Stimulated activated CD4-positive, alpha-beta T cell treated with anti-CD3 and anti-CD28 coated beads, Interleukin-2, amount 100 ng/mL, for 4 hours (primary cell): ENCODE measurements at places on chromosomes 3 and 15.

GRCh38 chr15:96672629-96673028 lies 342.1 kb downstream of the NR2F2 start:
- DNase-seq, result no peak

- DNase-seq, result no peak
Measured at GRCh38 chr15:39400002-39400401, 180.9 kb upstream of the THBS1 start.

GRCh38 chr3:47283193-47283537 lies 421 bp downstream of the KLHL18 start:
- DNase-seq, result no peak

DNA sequence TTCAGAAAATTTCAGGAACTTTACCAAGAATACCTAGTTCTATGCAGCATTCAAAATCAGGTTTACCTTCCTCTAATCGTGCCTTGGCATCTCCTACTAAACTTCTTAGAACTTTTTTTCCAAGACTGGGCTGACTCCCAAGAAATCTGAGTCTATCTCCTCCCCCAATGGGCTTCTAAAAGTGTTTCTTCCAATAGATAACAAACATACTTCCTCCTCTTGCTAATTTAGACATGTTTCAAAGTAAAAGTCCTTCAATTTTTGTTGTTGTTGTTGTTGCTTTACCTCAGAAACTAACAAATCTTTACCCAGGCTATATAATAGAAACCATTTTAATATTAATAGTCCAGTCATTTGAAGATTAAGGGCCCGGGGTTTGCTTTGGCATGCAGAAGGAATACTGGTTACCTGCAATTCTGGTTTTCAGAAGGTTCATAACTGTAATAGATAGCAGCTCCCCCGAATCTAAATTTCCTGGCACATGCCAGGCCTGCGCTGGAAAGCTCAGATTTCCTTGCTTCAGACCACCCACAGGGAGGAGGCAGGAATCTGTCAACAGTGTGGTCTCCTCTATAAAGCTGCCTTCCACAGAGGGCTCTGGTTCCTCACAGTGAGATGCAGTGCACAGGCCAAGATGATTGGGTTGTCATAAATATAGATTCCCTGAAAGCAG lies 188.7 kb downstream of the THRB start:
- DNase-seq, result no peak

- DNase-seq, result no peak
Measured at GRCh38 chr15:82812994-82813393, 3.6 kb downstream of the WHAMM start.

DNA sequence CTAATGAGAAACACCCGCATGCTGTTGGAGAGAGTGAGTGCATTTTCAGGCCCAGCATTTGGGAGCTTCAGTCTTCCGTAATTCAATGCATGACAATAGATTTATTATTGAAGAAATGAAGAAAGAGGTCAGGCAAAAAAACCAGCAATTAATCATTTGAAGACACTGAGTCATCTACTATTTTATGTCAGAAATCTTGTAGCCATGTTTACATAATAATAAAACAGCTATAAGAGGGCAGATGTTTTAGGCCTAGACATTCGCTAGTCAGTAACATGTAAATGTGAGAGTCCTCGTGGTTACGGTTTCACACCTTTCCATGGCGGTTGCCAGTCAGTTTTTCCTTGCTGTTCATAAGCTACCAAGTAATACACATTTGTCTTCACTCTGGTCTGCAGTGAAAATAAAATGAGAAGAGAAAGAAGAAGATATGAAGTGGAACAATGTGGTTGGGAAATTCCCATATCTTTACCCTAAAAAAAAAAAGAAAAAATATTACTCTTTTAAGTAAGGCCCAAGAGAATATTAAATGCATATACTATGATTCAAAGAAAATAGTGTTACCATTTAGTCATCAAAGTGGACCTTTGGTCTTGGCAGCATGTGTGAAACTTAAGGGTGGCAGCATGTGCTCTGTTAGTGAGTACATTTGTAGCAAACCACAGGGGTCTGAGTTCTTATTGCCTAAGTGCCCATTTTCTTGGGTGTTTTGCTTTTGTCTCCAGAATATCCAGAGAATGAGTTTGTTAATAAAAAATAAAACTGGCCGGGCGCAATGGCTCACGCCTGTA lies 140.5 kb upstream of the TBL1XR1 start:
- peak; percentile 59 for DNase-seq

DNA sequence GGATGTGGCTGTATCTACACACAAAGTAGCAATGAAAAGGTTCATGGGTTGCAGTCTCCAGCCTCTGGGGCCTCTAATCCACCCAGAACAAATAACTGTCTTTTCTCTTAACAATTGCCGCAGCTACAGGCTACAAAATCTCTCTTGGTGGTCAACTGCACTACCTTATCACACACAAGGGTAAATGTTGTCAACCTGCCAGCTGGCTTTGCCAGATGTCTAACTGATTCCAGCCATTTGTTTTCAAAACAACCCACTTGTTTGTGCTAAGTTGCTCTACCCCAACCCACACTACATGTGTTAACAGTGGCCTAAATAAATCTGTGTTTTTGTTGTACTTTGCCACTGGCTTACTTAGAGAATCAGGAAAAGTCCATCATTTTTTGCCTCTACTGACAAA lies 447.3 kb downstream of the TAFA4 start:
- no peak for DNase-seq

GRCh38 chr3:130826516-130827182 lies 67.2 kb upstream of the ATP2C1 start:
- DNase-seq, result no peak

GRCh38 chr3:105867712-105868430 lies 941 bp downstream of the CBLB start:
- DNase-seq, result no peak

DNA sequence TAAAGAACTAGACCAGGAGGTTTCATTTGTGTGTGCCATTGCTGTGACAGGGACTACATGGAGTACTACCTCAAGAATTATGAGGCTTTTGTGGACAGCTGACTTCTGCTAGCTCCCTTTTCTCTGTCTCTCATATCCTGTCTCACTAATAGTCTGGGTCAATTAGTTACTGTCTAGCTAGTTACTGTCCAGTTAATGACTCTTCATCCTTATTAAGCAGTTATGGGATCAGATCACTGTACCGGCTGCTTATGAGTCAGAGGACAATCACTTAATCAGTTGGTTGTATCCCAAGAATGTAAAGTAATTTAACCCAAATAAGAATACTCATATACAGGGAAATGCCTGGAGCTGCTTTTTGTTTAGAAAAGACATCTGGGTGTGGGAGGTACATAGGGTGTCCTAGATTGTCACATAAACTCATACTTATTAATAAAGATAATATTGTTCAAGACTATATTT lies 158.0 kb downstream of the CDIN1 start:
- no peak for DNase-seq

GRCh38 chr3:54954022-54954421 lies 26.2 kb upstream of the LRTM1 start:
- DNase-seq, result no peak

GRCh38 chr15:80333261-80333660 lies 70.9 kb upstream of the ARNT2 start:
- DNase-seq, result no peak

DNA sequence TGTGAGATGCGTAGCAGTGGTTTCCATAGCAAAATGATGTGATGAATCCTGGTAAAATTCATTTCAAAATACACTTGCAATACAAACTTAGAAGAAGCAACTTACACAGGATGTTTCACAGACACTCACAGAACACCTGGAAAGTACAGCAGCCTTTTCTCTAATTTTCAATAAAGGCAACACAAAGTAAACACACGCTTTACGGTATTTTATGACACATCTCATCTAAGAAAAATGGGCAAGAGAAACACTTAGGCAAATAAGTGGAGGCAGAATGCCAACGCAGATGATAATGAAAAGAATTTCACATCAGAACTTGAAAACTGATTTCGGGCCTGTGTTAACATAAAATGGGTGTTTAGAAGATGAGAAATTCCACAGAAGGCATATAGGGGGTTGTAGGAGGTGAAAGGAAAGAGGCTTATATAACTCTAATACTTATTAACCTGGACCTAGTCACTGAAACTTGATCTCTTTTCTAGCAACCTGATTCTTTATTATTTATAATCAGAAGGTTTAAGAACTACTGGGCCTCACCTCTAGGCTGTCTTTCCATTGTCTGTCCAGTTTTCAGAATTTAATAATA lies 25.6 kb upstream of the MAP3K13 start:
- DNase-seq, result no peak

DNA sequence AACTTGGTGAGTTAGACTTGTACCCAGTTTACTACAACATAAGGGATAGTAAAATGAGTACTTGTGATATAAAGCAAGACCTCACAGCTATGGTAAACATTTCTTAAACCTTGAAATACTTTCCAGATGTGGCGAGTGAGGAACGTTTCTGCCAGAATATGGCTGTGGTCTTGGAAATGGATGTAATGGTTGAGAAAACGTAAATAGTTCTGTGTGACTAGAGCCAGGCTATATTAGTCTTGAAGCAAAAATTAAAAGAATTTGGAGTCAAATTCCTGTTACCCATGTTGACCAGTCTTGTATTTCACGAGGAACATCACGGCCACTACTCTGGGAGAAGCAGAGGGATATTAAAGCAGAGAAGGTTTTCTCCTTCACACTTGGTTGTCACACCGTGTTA lies 15.3 kb downstream of the OR4F15 start:
- no peak for DNase-seq

DNA sequence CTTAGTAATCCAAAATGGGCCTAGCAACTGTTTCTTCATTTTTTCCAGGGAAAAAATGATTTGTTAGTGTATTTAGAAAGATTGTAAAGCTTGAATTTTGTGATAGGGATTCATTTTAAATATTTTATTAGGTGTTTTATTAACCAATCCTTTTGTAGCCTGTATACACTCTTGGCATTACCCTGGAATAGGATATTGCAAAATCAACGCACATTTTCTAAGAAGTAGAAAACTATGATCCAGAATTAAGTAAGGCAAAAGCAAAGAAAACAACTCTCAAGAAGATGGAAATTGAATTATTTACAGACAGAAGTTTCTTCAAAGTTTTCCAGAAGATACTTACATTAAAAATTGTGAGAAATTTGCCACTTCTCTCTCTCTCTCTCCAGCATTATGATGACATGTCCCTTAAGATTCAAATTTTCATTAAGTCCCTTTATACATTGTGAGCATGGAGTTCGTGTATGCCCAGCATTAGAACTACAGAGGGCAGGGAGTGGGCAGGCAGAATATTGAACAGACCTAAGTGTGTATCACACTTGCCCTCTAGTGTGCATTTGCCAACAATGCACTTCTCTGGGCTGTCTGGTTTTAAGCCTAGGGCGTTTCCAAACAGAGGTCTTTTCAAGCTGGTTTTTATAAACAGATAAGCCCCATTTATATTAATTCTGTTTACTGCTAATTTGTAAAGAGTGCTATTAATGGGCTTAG lies 28.5 kb upstream of the CMSS1 start:
- DNase-seq, result no peak

DNA sequence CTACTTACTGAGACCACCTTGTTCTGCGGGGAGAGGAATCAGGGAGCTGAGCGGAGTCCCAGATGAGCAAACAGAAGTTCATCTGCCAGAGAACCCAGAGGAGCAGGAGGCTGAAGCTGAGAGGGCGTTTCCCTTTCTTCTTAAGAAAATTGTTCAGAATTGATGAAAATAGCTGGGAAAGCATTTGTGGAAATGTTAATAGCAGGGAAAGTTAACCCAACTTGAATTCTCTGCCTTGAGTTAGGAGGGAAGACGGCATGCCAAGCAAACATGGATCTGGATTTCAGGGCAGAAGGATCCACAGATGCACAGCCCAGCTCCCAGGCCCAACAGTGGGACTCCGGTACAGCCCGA lies 23.2 kb downstream of the CRABP1 start:
- no peak for DNase-seq

DNA sequence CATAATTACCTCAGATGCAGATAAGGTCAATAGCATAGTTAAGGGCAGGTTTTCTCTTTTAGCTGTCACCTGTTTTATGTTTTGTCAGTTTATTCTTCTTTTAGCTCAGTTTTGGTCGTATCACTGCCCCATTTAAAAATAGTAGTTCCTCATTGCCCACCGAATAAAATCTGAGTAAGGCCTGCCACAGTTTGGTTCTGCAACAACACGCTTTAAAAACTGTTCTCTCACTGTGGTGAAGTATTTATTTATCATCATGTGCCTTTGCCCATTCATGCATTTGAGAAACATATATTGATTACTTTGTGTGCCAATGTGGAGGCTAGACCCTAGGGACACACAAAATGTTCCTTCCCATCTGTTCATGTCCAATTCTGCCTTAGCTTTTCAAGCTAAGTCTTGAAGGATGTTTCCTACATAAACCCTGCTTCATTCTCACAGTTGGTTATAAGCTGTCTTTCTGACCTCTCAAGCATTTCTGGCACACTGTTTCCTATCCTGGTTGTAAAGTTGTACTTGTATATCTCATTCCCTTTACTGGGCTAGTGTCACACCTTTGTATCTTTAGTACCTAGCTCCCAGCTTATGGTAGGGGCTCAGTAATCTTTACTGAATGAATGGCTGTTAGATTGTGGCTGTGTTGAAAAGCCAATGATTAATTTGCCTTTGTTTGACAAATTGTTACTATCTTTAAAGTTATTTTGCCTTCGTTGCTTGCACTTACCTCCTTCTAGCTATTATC lies 23.9 kb downstream of the AKAP13 start:
- no peak for DNase-seq

GRCh38 chr3:189948724-189949045 lies 172.0 kb downstream of the P3H2 start:
- DNase-seq, result no peak

GRCh38 chr15:25243800-25244097 lies 195.1 kb downstream of the UBE3A start:
- no peak for DNase-seq

GRCh38 chr3:71726146-71726545 lies 944 bp upstream of the EIF4E3 start:
- DNase-seq, result peak; percentile 44

- no peak for DNase-seq
Measured at GRCh38 chr3:187830181-187830580, 84.9 kb upstream of the BCL6 start.

GRCh38 chr15:48086576-48086975 lies 34.2 kb upstream of the SLC24A5 start:
- no peak for DNase-seq

- no peak for DNase-seq
Measured at GRCh38 chr3:127865941-127866340, 43.6 kb upstream of the MGLL start.

GRCh38 chr3:72299321-72299802 lies 514.4 kb upstream of the PROK2 start:
- DNase-seq, result no peak
